ENCODE measurements at places on chromosomes 6 and 20. TPM values are rescaled to one million over a fixed set of nuclear protein-coding genes. Genes with fewer than 3 reads are reported as not detected.

GRCh38 chr6:24997905-24998304 is 62.1 kb upstream of the RIPOR2 start:
- DNase-seq = no peak
- no peak overlapping the region for H3K4me3 ChIP-seq
- H3K4me1 ChIP-seq = peaks cover 6% of the 10 kb centered on the region
- peak overlapping the region; percentile 32 for H3K27ac ChIP-seq
- H3K36me3 ChIP-seq = peaks cover 4% of the 10 kb centered on the region

GRCh38 chr6:25659633-25660368 is 7.8 kb downstream of the SCGN start:
- DNase-seq = no peak
- no peak overlapping the region for H3K27ac ChIP-seq
- H3K4me3 ChIP-seq = no peak overlapping the region
- no peaks in the 10 kb centered on the region for H3K4me1 ChIP-seq
- no peaks in the 10 kb centered on the region for H3K36me3 ChIP-seq

DNA sequence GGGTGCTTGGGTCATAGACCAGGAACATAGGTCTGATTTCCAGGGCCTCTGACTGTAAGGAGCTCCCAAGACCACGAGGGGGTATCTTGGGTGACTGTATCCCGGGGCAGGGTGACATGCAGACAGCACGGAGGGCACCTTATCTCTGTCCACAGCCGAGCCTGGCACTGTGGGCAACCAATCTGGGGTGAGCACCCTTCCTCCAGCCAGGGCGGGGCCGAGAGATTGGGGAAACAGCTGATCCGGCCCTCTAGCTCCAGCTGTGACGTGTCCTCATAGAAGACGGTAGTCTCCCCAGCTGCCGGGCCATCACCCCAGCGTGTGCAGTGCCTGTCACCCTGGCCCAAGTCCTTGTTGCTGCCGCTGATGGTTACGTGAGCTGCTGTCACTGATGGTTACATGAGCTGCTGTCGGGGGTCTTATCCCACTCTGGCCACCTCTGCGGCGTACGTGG is 139.6 kb upstream of the RNF24 start:
- peaks cover 6% of the 10 kb centered on the region for H3K27me3 ChIP-seq
- H3K36me3 ChIP-seq = peaks cover 3% of the 10 kb centered on the region
- no peak for DNase-seq
- no peak overlapping the region for H3K27ac ChIP-seq
- H3K4me1 ChIP-seq = peaks cover 38% of the 10 kb centered on the region

The PLAGL2 gene
- total RNA-seq = 70.4 TPM

The MUCL3 gene
- not detected for total RNA-seq

- no peaks in the 10 kb centered on the region for H3K27me3 ChIP-seq
- no peak overlapping the region for H3K27ac ChIP-seq
- DNase-seq = no peak
- no peak overlapping the region for H3K4me3 ChIP-seq
- H3K4me1 ChIP-seq = peaks cover 28% of the 10 kb centered on the region
- no peaks in the 10 kb centered on the region for H3K36me3 ChIP-seq
These were observed 211.3 kb downstream of the ARID1B start for GRCh38 chr6:156988276-156989158.

GRCh38 chr6:138510093-138510492 is 10.8 kb upstream of the NHSL1 start:
- H3K27ac ChIP-seq = no peak overlapping the region
- no peak overlapping the region for H3K4me3 ChIP-seq
- no peaks in the 10 kb centered on the region for H3K36me3 ChIP-seq
- DNase-seq = no peak

The FOXA2 gene
- total RNA-seq = 0.09 TPM

The AP5S1 gene
- 12.8 TPM for total RNA-seq

- peak overlapping the region; percentile 97 for H3K27ac ChIP-seq
- no peaks in the 10 kb centered on the region for H3K36me3 ChIP-seq
- H3K27me3 ChIP-seq = peaks cover 2% of the 10 kb centered on the region
- H3K4me3 ChIP-seq = peak overlapping the region; percentile 24
- peaks cover 28% of the 10 kb centered on the region for H3K4me1 ChIP-seq
- no peak for DNase-seq
These were observed 184.7 kb upstream of the PREP start for GRCh38 chr6:105587349-105588122.

The KIF25 gene
- 0.72 TPM for total RNA-seq

GRCh38 chr6:65110031-65110430 is 597.0 kb downstream of the EYS start:
- no peak overlapping the region for H3K4me3 ChIP-seq
- no peak overlapping the region for H3K27ac ChIP-seq
- no peaks in the 10 kb centered on the region for H3K36me3 ChIP-seq
- no peaks in the 10 kb centered on the region for H3K4me1 ChIP-seq

DNA sequence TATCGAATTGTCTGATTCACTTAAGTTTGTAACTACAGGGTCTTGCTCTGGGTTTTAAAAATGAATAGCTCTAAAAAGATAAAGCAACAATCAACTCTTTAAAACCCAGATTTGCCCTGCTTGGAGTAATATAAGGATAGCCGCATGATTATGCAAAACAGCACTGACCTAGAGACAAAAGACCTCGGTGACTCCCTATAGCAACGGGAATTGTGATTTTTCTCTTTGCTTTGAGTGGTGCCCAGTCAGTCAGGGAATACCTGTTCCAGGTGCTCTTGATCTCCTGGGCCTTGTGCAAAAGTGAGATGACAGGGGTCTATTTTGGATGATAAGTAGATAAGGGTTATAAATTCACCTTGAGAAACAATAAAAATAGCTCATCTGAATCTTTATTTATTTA is 336.3 kb upstream of the NOX3 start:
- DNase-seq = no peak
- H3K4me1 ChIP-seq = no peaks in the 10 kb centered on the region
- no peaks in the 10 kb centered on the region for H3K27me3 ChIP-seq
- peaks cover 6% of the 10 kb centered on the region for H3K36me3 ChIP-seq

GRCh38 chr6:146968041-146968760 is 236.0 kb upstream of the STXBP5 start:
- no peak overlapping the region for H3K4me3 ChIP-seq
- H3K27me3 ChIP-seq = no peaks in the 10 kb centered on the region
- no peak overlapping the region for H3K27ac ChIP-seq
- no peaks in the 10 kb centered on the region for H3K4me1 ChIP-seq
- H3K36me3 ChIP-seq = peaks cover 16% of the 10 kb centered on the region
- no peak for DNase-seq

The MRPL14 gene
- 62.9 TPM for total RNA-seq

The SNAP25 gene
- 9.2 TPM for total RNA-seq

GRCh38 chr20:58622671-58623578 is 28.2 kb upstream of the STX16 start:
- H3K4me1 ChIP-seq = no peaks in the 10 kb centered on the region
- H3K27me3 ChIP-seq = no peaks in the 10 kb centered on the region
- no peak overlapping the region for H3K27ac ChIP-seq
- no peaks in the 10 kb centered on the region for H3K36me3 ChIP-seq

DNA sequence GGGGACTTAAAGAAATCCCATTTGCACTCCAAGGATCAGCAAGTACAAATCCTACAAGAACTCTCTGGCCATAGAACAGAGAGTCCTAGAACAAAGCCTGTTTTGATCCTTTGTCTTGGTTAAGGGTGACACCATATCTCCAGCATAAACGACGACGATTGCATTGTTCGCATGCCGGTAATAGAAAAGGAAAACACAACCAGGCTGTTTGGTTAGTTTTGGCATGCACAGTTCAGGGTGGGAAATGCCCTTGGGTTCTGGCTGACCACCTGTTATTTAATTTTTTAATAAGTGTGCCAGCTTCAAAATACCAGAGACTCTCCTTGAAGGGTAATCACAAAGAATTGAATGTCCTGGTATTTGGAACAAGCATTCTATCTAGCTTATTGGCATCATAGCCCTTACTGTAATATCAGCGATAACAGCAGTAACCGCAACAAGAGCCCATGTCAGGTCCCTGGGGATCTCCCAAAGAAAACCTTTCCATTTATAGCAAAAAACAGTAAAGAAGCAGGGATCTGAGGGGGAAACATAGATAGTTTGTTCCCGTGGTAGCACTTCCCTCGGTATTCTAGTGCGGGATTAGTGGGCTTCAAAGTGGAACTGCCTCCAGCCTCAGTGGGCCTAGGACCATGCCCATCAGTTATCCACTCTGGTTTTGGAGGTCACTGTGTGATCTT is 77.1 kb downstream of the TMEM170B start:
- no peaks in the 10 kb centered on the region for H3K36me3 ChIP-seq
- no peak overlapping the region for H3K27ac ChIP-seq
- DNase-seq = no peak
- no peaks in the 10 kb centered on the region for H3K27me3 ChIP-seq
- no peak overlapping the region for H3K4me3 ChIP-seq
- H3K4me1 ChIP-seq = peaks cover 2% of the 10 kb centered on the region

- DNase-seq = no peak
- no peaks in the 10 kb centered on the region for H3K36me3 ChIP-seq
- no peak overlapping the region for H3K27ac ChIP-seq
- peaks cover 21% of the 10 kb centered on the region for H3K27me3 ChIP-seq
These were observed 51.1 kb downstream of the MYLIP start for GRCh38 chr6:16179970-16180431.

The OPN5 gene
- total RNA-seq = not detected

Measured in neural crest cell (in vitro differentiated cells).